HT-29 (cell line): ENCODE measurements at places on chromosomes 5 and 9.

DNA sequence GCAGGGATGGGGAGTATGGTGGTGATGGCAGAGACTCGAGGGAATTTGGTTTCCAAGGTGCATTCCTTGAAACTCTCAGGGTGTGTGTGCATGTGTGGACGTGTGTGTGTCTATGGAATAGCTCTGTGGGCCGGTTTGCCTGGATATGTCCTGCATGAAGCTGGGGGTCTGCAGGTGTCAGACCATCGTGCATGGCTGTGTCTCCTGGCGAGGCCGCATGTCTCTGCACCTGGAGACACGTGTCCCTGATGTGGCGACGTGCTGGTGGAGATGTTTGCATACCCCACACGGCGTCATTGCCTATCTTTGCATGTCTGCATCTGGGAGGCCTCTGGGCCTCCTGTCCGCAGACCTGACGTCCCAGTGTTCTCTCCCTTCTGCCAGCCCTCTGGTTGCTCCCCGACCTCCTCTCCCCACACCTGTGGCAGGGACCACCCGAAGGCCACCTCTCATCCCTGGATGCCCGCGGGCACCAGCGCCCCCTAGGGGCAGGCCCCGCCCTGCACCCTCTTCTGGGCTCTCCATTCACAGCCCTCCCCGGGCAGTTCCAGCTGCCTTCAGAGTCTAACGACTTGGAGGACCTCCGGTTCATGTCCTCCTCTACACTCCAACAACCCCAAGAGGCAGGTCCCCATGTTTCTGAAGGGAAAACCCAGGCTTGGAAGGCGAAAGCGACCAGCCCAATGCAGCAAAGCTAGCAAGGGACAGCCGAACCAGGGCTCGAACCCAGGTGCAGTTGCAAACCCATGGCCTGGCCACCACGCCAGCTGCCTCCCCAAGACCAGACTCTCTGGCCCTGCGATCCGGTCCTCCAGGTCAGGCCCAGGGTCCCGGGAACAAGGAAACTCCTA is 88.6 kb downstream of the LMX1B start:
- no peak for DNase-seq

- no peak for DNase-seq
Measured at GRCh38 chr9:79289856-79290255, 281.9 kb upstream of the TLE4 start.

DNA sequence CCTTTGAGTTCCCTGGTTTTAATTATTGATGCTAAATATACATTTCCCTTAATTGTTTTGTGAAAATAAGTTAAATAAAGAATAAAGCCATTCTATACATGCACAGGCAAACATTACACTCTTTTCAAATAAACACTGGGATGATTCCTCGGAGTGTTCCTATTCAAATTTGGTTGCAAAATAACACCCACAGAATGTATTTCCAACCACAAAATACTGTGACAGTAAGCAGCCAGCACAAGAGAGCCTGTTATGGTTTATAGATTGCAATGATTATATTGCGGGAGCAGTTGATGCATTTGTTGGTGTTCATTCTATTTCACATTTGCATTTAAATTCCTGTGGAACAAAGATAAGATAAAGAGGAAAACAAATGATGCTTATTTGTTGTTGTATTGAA is 632.6 kb upstream of the WWC1 start:
- no peak for DNase-seq

GRCh38 chr5:112294126-112294525 is 125.0 kb downstream of the EPB41L4A start:
- no peak for DNase-seq

GRCh38 chr5:13939638-13940037 is 4.8 kb downstream of the DNAH5 start:
- DNase-seq = no peak

DNA sequence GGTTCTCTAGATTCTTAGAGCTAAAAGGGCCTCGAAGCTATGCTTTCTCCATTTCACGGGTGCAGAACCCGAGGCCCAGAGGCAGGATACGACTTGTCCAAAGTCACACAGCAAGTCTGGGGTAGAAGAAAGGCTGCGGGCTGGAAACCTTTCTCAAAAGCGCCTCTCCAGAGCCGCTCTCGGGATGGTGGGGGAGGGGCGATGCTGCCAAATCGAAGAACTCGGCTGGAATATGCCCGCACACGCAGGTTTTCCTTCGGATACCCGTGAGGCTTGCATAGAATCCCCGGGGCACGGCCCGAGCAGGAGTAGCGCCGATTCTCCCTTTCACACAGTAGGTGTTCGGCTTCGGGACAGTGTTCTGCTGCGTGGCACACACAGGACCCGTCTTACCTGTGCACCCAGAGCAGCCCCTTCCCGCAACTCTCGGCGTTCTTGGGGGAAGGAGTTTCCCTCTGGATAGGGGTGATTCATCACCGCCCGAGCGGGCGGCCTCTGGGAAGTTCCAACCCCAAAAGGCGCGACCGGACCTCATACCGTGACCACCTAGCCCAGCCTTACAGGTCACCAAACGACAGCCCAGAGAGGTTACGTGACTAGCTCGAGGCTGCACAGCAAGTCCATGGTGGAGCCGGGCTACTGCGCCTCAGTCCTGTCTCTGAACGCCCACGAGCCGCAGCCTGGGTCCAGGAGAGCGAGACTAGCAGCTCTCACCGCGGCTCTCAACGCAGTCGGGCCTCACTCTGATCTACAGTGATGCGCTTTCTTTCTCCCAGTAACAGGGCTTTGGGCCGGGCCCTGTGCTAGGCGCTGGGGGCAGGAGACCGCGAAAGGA is 4.1 kb downstream of the PAX5 start:
- no peak for DNase-seq

- DNase-seq = no peak
Measured at GRCh38 chr5:68329554-68330255, 114.1 kb downstream of the PIK3R1 start.

- no peak for DNase-seq
Measured at GRCh38 chr5:103908336-103909080, 345.9 kb upstream of the NUDT12 start.

- DNase-seq = no peak
Measured at GRCh38 chr5:175629261-175629660, 28.6 kb upstream of the HRH2 start.

GRCh38 chr9:116693233-116693731 is 6.2 kb downstream of the TRIM32 start:
- DNase-seq = peak; percentile 36

DNA sequence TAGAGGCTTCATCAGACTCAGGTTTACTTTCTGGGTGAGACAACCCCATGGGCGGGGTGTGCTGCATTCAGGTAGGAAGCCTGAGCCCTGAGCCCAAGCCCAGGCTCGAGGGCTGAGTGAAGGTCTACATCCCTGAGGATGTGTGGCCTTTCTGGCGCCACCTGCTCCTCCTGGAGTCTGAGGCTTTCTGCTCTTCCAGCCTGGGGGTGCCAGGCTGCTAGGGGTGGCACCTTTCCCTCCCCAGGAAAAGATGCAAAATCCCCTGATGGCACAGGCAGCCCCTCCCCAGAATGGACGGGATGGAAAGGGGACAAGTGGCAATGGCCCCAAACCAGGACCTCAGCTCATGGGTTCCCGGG is 44.4 kb upstream of the PRRC2B start:
- no peak for DNase-seq

DNA sequence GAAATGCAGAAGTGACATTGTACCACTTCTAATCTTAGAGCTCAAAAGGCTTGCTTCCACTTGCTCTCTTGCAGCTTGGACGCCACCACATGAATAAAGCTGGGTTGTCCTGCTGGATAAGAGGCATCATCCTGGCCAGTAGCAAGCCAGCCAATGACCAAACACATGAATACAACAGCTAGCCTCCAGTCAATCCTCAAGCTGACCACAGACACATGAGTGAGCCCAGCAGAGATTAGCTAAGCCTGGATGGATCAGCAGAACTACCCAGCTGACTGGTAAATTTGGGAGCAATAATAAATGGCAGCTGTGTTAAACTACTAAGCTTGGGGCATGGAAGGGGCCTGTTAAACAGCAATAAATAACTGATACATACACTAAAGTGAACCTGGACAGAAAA is 121.1 kb upstream of the SLC12A2 start:
- no peak for DNase-seq

DNA sequence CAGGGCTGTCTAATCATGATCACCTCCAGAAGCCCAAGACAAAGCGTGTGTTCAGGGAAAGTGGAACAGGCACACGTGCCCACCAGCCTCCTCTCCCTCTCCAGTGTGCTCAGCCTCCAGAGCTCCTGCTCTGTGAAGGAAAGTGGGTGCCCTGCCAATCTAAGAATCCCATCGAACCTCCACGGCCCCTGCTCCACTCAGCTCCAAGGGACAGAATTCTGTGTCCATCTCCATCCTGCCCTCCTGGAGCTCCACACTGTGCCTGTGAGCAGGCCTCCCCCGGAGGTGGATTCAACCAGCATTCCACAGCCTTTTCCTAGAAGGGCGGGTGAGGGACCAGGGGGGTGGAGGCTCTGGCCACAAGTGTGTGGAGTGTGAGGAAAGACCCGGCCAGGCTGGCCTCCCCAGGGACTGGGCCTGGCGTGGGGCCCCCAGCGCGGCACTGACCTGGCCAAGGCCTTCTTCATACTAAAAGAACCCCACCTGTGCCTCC is 6.0 kb downstream of the EEIG1 start:
- peak; percentile 37 for DNase-seq

GRCh38 chr5:145160679-145161078 is 674.5 kb downstream of the PRELID2 start:
- DNase-seq = no peak

- no peak for DNase-seq
Measured at GRCh38 chr5:81950996-81951395, 20.8 kb upstream of the ATG10 start.

DNA sequence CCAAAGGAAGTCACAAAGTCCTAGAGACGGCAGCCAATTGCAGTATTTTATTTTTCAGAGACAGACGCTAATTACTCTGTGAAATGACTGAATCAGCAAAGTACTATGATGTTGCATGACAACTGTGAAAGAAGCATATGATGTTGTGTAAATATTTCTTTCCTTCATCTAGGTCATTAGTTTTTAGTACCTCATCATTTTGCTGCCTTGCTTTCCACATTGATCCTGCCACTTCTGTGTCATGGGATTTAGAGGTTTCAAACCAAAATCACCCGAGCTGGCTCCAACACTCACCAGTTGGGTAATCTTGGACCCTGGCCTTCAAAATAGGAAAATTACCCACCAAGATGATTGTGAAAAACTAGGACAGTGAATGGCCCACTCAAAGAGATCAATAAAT is 585.2 kb downstream of the ACTL7B start:
- DNase-seq = no peak

DNA sequence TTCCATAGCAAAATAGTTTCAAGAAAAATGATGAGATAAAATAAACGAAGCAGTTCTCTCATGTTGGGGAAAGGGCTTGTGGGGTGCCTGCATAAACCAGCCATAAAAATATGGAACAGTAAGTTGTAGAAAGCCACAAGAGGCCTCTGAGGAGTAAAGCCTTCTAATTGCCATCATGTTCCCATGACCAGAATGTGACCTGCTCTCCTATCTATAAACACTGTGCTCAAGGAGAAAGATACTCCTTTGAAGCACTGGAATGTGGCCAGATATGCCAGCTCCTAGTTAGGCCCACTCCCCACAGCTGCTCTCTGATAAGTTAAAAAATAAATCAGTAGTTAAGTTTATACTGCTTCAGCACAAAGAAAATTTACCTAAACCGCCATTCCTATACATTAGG is 65.8 kb downstream of the SETX start:
- no peak for DNase-seq

- no peak for DNase-seq
Measured at GRCh38 chr5:411728-412127, 31.2 kb upstream of the EXOC3 start.

DNA sequence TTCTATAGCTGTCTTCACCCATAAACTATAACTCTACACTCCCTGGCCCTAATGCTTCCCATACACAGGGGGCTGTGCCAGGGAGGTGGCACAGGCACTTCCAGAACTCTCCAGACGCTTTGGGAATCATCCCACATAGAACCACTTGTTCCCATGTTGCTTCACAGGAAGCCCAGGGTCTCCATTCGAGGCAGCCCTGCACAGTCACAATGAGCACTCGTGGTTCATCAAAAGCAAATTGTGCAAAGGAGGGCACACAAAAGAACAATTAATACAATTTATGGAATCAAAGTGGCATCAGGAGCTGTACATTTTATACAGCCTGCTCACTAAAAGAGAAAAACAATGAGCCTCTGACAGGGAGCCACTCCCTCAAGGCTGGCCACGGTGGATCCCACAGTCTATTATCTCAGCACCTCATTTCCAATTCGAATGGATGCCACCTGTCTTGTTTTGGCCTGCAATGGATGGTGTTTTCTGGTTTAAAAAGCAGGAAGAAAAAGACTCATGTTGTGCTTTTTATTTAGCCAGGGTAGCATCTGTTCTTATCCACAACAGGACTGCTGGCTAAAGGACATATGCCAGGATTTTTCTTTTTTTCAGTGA is 354.8 kb downstream of the ENC1 start:
- no peak for DNase-seq

GRCh38 chr9:38202336-38202938 is 133.4 kb upstream of the SHB start:
- no peak for DNase-seq

DNA sequence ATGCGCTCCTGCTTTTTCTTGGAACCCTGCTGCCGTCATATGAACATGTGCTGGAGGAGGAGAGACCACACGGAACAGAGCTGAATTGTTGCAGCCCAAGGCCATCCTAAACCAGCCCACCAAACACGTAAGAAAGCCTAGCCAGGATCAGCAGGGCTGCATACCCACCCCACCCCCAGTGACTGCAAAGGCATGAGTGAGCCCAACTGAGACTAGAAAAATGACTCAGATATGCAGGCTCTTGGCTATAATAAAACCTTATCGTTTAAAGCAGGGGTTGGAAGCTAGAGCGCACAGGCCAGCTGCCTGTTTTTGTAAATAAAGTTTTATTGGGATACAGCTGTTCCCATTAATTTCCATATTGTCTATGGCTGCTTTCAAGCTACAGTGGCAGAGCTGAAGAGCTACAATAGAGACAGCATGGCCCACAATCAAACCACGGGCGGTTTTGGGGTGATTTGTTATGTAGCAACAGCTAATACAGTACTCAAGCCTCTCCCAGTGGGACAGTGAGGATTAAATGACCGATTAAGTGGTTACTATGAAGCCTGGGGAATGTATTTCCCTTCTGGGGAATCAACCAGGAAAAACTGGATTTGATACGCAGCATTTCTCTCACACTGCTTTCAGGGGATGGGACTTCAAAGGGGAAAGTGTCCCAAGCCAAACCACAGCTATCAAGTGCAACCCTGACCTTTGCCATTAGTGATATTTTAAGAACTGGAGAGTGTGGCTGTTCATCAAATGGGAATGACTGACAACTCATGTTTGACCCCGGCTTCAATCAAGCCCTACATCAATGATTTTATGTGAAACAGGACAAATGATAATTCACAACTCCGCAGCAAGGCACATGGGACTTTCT is 6.3 kb downstream of the SHB start:
- no peak for DNase-seq

DNA sequence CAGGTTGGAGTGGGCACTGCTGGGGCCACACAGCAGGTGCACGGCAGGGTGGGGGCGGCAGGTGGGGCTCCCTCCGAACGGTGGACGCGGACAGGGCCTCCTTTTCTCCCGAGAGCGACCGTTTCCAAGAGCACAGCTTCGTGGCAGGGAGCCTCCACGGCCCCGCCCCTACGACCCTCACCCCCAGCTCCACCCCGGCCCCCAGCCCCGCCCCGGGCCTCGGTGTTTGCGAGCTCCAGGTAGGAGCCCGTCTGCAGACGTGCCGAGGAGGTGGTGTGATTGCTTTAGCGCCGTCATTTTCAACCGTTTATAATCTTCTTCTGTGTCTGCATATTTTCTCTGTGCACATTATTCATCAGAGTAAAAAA is 8.8 kb downstream of the GRIN1 start:
- DNase-seq = no peak
